ENCODE measurements at places on chromosomes 13 and 19.
A peak's percentile ranks its signal among the peaks of the same experiment; 100 is the strongest.

- DNase-seq: no peak
Observed at GRCh38 chr13:109971456-109972090, 185.2 kb upstream of the IRS2 start.

GRCh38 chr19:18173572-18174288 is at the start of gene IFI30:
IFI30 (plus strand) TSS chr19:18173813; CDS start chr19:18173842, 29 bp downstream.
- DNase-seq: peak; percentile 93

- DNase-seq: no peak
Observed at GRCh38 chr19:38974624-38975213, 823 bp downstream of the FBXO17 start.

DNA sequence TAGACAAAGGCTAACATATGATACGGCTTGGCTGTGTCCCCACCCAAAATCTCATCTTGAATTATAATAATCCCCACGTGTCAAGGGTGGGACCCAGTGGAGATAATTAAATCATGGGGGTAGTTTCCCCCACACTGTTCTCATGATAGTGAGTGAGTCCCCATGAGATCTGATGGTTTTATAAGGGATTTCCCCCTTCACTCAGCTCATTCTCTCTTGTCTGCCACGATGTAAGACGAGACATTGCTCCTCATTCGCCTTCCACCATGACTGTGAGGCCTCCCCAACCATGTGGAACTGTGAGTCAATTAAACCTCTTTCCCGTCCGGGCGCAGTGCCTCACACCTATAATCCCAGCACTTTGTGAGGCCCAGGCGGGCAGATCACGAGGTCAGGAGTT is 143.5 kb downstream of the RXFP2 start:
- no peak for DNase-seq

DNA sequence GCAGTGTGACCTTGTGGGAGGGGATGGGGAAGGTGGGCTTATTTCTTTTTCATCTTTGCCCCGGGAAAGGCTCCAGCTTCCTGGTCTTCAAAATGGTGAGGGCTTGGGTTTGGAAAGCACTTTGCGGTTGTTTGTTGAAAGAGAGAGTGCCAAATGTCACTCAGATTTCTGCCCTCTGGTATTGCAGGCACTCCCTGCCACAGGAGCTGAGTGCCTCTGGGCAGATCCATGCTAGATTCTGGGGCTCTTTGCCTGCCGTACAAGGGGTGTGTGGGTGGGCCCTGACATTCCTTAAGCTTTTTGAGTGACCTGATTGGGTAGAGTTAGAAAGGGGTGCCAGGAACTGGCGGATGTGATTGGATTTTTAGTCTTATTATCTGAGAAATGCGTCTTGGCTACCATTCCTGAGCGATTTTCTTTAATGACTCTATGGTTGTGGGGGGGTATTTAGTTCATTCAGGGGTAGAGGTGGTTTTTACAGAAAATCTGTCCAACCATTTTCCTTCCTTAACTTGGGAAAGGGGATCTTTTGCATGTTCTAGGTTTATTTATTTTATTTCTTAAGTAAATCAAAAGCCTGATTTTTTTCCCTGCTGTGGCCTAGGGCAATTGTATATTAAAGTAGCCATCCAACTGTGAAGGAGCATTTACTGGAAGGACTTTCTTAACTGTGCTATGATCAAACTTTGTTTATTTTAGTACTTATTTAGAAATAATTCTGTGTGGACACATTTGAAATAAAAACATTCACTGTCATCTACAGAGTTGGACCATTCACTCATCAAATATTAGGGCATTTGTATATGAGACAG is 3.2 kb downstream of the ARHGAP35 start:
- no peak for DNase-seq

GRCh38 chr13:64154514-64154913 is 2738.9 kb upstream of the PCDH20 start:
- no peak for DNase-seq

- DNase-seq: no peak
Observed at GRCh38 chr13:40059540-40060232, 404.2 kb downstream of the COG6 start.

GRCh38 chr13:20136781-20137703 is 23.8 kb downstream of the GJA3 start:
- DNase-seq: peak; percentile 62

DNA sequence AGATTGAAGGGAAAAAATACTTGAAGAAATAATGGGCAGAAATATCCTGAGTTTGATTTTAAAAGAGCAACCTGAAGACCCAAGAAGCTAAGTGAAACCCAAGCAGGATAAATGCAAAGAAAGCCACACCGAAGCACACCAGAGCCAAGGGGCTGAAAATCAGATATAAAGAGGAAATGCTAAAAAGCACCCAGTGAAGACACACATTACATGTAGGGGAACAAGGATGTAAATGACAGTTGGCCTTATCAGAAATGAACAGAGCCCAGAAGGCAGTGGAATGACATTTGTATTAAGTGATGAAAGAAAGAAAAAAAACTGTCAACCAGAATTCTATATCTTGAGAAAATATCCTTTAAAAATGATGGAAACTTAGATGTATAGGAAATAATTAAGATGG is 139.1 kb downstream of the SLC7A1 start:
- no peak for DNase-seq

DNA sequence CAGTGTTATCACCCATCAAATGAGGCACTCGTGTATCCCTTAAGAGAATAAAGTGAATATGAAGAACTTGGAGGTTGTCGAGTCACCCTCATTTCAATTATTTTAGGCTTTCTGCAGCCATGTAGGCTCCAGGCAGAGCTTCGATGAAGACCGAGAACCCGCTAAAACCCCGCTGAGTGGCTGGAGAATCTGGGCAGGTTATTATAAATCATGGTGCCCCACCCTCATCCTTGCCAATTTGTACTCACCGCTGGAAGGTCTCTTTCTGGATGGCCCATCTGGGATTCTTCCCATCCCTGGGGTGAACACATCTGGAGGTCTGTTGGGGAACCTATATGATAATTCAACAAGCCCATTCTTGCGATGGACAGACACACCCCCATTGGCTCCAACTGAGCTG is 190.8 kb downstream of the ZNF536 start:
- DNase-seq: no peak
